GM23248 (cell line): ENCODE measurements at places on chromosomes 16 and 17.

GRCh38 chr16:67779256-67780014, 26.9 kb downstream of the RANBP10 start:
- no peak for DNase-seq

DNA sequence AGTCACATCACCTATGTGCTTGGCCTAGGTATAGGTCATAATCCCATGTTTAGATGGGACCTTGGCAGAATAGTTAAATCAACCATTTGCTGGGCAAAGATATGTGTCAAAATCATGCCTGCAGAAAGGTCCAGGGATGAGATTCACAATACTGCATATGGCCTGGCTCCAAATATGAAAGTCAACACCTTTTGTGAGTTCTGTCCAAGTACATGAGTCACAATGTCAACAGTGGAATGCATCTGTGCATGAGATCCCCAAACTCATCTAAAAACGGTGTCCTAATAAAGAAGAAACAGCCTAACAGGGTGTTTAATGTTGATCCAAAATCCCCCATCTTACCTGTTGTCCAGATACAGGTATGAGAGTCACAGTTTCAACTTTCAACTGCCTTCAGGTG, 1847.5 kb downstream of the TP53TG3F start:
- DNase-seq = no peak

DNA sequence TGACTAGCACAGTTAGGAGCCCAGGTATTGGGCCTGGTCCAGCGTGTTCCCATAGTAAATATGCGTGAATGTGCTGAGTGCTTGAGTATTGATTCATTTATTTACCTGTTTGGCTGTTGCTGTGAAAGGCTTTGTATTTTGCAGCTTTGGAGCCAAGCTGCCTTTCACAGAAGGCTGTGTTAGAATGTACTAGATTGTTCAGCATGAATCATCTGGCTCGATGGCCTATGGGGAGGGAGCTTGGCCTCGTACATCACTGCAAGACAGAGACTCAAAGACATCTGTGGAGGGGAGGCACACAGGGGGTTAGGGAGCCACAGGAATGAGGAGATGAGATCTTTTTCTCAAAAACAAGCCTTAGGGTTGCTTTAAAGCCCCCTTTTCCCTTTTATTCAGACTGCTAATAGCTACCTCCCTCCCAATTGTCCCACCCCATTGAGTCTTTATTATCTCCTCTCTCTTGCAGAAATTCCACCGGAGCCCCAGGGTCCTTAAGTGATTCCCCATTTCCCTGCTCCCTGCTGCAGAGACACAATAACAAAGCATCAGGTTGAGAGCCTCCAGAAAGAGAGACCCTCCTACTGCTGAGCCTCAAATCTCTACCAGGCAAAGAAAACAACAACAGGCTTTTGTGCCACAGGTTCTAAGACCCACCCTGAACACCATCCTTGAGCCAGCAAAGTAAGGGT, 307.2 kb downstream of the ABCC12 start:
- peak; percentile 33 for DNase-seq

GRCh38 chr17:35080536-35080935, 17.0 kb upstream of the RFFL start:
- DNase-seq = no peak

GRCh38 chr16:71492786-71493185, 3.7 kb upstream of the ZNF19 start:
- DNase-seq = no peak

DNA sequence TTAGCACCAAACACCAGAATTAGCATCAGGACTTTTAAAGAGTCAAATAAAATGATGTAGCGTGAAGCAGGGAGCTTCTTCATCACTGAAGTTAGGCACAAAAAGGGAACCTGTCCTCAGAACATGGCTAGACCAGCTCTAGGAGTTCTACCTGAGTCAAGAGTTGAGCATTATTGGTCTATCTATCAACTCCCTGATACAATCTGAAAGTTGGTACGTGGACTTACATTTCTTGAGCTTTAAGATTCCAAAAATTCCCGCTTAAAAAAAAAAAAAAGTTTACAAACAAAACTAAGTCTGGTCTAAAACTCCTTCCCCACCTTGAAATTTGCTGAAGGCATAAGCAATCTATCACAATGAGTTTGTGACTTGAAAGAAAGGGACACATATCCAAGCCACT, 12.3 kb downstream of the TLE7 start:
- no peak for DNase-seq

DNA sequence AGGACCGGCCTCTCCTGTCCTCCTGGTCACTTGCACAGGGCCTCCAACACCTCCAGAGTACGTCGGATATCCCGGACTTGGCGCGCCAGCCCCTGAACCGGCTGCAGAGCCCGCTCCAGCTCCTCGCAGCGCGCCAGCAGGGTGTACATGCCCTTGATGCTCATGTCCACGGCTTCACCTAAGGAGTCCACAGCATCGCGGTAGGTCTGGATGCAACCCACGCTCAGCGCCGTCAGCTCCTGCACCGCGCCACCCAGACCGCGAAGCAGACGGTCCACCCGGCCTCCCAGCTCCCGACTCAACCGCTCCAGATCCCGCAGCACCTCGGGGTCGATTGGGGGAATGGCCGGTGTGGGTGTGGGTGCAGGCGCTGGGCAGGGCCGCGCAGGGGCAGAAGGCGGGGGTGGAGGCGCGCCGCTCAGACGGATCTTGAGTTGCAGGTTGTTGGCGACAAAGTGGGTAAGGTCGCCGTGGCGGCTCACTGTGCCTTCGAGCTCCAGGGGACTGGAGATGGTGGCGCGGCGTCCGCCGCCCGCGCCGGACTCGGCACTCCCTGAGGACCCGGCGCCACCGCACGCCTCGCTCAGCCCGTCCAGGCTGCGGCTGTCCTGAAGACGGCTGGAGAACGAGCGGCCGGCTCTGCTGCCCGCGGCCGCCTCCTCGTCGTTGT, 804 bp downstream of the BORCS6 start:
- peak; percentile 69 for DNase-seq
